Endodermal cell (in vitro differentiated cells): ENCODE measurements at places on chromosomes 4 and X.

DNA sequence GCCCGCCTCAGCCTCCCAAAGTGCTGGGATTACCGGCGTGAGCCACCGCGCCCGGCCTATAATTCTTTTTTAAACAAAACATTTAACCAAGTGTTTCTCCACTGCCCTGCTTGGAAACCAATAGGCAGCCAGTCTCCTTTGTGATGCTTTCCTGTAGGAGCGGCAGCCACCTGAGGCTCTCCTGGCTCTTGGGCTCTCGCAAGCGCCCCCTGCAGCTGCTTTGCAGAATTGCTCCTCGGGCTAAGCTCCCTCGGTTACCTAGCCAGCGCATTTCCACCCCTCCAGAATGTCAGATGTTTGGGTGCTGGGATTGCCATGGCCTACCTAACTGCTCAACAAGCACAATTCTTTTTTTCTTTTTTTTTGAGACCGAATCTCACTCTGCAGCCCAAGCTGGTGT, 7.7 kb downstream of the S100P start:
- peak; percentile 91 for DNase-seq

DNA sequence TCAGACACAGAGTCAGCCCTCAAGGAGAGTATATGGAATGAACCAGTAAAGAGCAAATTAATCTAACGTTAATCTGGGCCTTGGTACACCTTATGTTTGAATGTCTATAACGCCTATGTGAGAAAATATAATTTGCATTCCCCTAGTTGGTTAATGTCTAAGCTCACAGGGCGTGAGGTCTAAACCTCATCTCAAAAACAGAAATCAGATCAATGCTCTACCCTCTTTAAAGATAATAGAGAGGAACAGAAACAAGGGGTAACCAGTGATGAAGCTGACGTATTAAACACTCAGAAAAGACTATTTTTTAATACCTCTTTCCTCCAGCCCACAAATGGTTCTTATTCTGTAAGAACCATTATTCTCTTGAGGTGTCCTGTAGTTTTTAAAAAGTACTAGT, 369.2 kb upstream of the NOCT start:
- DNase-seq: no peak

- no peak for DNase-seq
Measured at GRCh38 chr4:130479020-130479419, 1383.1 kb downstream of the C4orf33 start.

GRCh38 chrX:154502989-154503388, 12.6 kb upstream of the SLC10A3 start:
- no peak for DNase-seq

- no peak for DNase-seq
Measured at GRCh38 chr4:31100536-31100935, 380.4 kb downstream of the PCDH7 start.

GRCh38 chrX:1629244-1629643, 14.4 kb downstream of the ASMT start:
- DNase-seq: peak; percentile 49
